ENCODE measurements at places on chromosomes 5 and 9.

GRCh38 chr9:22307013-22307711 is 139.5 kb upstream of the DMRTA1 start:
- DNase-seq = no peak

DNA sequence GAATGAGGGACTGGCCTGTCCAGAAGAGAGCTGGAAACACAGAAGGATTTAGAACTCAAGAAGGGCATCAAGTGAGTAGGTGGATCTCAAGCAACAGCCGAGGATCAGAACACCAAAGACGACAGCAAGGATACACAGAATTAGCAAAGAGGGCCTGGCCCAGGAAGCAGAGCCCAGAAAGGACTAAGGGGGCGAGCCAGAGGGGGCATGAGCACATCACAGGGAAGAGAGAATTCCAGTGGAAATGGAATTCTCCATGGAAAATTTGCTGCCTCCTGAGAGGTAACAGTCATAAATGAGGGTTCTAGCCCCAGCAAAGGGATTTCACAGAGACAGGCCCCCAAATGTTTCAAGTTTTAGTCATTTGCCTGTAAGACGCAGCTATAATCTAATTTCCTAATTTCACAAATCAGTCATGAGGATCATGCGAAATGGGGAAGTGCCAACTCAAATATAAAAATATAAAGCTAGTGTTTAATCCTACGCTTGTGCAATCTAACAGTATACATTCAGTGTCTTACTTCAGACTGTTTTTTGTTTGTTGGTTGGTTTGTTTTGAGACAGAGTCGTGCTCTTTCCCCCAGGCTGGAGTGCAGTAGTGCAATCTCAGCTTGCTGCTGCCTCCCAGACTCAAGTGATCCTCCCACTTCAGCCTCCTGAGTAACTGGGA is 46.7 kb downstream of the FNBP1 start:
- no peak for DNase-seq

DNA sequence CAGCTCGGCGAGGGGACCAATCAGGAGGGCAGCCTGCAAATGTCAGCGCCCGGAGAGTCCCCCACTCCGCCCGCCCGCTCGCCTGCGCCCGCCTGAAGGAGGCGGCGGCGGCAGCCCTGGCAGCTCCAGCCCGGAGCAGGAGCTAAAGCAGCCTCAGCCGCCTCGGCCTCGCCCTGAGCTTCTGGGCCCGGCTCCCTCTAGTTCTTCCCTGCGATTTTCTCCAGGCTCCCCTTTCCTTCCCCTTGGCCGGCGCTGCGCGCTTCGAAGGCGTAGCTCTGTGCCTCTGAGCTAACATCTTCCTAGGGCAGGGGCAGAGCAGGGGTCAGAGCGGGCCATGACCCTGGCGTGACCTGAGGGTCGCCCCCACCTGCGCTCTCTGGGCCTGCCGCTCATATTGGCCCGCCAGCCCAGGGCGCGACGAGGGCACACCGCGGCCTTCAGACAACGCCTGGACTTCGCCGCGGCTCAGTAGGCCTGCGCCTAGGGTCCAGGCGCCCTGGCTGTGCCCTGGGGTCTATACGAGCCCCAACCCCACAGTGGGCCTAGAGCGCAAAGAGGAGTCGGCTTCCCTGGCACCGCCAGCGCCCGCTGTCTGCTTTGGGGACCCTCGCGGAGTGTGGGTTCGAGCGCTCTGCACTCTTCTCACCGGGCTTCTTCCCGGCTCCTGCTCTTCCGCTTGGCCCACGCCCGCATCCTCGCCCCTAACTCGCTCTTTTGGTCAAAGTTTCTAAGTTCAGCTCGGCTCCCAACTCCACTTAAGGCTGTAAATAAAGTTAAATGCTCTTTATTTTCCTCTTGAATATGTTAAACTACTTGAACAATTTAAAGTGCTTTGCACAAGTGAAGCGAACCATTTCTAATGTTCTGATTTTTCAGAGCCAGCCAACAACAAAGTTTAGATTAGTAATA is 504 bp upstream of the OTP start:
- no peak for DNase-seq

DNA sequence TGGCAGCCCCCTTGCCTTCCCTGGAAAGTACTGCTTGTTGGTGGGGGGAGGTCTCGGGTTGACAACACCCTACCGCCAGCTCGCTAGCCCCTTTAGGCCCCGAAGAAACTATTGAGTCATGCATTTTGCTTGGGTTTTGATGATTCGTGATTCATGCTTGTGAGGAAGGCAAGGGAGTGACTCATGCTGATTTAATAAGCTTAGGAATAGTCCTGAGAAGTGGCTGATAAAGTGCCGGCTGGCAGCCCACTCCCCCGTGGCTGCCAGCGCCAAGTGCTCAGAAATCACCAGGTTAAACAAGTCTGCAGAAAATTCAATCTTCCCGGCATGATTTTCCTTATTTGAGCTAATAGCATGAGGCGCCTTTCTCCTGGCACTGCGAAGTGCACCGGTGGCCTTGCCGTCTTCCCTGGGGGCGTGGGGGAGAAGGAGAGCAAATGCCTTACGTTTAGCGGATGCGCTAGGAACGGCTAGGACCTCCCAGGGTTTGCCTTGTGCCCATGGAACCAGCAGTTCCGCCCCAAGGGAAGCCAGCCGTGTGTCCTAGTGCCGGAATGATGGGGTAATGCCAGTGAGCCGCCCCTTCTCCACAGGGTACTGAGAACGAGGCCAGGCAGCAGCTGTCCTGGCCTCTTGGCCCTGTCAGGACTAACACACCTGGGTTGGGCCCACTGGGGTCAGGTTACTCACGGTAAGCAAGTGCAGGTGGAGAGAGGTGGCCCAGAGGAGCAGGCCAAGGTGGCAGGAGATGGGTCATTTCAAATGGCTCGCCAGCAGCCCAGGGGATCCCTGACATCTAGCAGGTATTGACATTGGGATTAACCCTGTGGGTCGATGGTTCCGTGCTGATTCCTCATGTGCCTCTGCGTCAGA is 151.9 kb downstream of the MACROH2A1 start:
- no peak for DNase-seq

GRCh38 chr9:32742296-32742695 is 41.0 kb upstream of the TMEM215 start:
- DNase-seq = no peak

GRCh38 chr5:153584126-153584959 is 93.9 kb downstream of the GRIA1 start:
- no peak for DNase-seq

DNA sequence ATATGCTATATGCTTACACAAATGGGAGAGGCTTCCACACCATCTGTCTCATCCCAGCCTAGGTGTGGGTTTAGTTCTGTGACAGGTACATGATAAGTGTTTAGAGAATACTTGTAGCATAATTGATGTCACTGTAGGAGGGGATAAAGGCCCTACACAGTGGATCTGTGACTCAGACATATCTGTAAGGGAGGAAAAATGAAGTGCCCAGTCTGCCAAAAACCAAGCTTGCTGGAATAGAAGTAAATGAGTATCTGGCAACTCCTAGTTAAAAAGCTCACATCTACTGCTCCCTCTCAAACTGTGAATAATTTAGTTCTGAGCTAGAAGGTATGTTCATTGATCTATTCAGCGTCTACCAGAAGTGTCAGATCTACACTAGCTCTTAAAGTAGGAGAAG is 38.9 kb upstream of the FAM174A start:
- DNase-seq = no peak

DNA sequence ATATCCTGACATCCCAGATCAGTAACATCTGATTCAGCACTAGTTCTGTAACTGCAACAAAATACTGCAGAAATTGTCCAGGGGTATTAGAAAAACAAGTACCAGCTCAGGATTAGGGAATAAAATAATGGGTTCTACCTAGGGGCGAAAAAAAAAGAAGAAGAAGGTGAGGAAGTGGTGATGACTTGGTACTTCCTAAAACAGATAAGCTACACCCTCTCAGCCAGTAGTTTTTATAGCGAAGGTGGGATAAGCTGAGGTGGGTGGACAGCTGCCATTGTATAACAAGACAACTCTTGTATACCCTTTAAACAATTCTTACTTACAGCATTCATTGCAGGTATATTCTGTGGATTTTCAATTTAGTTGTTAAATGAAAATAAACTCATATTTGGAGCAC is 19.1 kb downstream of the RAPGEF6 start:
- no peak for DNase-seq

GRCh38 chr9:126456441-126457174 is 130.0 kb downstream of the MVB12B start:
- no peak for DNase-seq

DNA sequence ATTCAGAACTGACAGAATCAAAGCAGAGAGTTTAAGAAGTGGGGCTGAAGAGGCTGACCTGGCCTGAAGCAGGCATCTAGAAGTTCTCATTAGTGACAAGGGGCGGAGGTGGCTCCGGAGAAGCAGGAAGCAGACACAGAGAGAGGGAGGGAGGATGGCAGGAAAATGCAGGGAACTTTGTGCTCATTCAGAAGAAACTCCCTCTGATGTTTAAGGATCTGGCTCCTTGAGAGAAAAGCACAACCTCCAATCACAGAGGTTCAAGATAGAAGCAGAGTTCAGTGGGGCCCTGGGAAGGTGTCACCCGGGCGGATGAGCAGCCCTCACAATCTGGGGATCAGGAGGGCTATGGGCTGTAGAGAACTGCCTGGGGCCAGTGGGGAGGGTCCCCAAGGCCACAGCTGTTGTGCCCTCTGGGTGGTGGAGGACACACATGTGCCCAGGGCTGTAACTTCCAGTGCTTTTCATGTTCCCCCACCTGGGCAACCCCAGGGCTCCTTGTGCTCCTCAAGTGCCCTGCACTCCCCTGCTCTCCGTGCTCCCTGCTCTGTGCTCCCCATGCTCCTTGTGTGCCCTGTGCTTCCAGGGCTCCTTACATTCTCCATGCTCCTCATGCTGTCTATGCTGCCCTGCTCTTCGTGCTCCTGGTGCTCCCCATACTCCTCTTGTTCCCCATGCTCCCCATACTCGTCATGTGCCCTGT is 51.4 kb downstream of the TRIP13 start:
- no peak for DNase-seq
